ENCODE measurements at places on chromosomes 1 and 21.

DNA sequence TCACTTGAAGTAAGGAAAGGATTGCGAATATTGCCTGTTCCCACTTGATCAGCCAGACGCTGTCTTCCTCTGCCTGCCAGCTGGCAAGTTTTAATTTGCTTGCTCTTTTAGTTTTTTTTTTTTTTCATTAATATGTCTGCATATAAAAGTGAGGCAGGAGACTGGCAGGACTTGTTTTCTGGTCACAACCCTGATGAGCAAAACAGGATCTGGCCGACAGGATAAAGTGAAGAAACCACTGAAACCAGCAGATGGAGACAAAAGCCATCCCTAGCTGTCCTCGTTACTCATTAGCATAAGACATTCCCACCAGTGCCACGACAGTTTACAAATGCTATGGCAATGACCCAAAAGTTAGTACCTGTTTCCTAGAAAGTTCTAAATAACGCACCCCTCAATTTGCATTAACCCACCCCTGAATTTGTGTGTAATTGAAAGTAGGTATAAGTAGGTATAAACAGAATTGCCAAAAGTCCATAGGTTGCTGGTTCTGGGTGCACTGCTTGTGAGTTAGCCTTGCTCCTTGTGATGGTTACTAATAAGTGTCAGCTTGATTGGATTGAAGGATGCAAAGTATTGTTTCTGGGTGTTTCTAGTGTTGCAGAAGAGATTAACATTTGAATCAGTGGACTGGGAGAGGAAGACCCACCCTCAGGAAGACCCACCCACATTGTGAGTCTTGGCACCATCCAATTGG is 60.8 kb downstream of the ZNF684 start:
- no peak for DNase-seq

- DNase-seq = no peak
Observed at GRCh38 chr1:192521734-192522133, 53.8 kb upstream of the RGS1 start.

- DNase-seq = no peak
Observed at GRCh38 chr21:45901061-45901690, 80.4 kb upstream of the COL6A1 start.

DNA sequence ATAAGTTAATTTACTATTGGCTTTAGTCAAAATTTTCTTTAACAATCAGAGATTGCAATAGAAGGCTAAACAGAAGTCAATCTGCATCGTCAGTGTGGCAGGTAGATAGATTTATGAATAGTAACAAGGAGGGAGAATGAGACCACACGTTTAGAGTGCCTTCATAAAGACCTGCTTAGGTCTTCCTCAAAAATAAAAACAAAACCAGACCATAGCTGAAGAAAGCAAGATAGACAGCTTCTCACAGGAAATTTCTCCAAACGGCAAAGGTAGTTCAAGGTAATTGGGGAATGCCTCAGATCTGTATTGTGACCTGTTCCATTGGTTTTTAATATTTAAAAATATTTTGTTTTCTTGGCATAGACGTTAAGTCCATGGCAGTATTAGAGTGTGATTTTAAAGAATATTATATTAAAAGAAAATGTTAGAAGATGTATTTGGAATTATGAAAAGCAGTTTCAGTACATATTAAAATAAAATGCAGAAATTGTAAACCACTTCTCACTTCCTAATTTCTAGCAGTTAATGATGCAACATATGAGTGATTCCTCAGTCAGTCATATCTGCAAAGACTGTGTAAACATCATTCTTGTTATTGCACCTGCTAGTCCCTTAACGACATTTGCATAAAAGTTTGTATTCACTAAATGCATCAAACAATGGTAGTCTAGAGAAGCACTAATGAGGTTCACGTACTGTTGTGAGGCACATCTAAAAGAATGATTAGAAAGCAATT is 278.0 kb downstream of the HLX start:
- no peak for DNase-seq

DNA sequence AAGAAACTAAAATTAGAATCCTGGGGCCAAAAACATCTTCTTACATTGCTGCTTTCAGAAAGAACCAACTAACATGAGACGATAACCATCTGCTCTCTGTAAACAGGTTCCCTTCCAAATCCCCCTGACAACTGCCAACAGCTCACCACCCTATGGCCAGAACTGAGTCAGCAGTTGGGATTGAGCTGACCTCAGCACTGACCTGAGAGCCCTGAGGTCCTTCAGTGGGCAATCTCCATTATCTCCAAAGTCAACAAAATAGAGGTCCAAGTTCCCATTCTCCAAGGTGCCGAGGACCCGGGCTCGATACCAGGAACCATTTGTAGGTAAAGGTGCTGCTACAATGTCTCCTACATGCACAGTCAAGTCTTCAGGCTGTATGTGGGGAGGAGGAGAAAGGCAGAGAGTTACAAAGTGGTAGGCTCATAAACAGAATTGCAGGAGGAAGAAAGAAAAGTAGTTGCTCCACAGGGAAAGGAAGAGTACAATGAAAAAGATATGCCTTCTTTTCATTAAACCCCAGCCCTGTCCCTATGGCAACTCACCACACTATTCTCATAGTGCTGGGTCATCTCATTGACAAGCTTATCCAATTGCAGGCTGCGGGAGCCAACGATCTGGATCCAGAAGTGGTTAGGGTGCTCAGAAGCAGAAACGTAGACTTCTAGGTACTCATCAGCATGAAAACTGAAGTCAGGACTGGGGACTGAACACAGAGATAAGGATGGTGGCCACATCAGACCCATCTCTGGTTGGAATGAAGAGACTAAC is 12.8 kb upstream of the MRPL9 start:
- DNase-seq = no peak

DNA sequence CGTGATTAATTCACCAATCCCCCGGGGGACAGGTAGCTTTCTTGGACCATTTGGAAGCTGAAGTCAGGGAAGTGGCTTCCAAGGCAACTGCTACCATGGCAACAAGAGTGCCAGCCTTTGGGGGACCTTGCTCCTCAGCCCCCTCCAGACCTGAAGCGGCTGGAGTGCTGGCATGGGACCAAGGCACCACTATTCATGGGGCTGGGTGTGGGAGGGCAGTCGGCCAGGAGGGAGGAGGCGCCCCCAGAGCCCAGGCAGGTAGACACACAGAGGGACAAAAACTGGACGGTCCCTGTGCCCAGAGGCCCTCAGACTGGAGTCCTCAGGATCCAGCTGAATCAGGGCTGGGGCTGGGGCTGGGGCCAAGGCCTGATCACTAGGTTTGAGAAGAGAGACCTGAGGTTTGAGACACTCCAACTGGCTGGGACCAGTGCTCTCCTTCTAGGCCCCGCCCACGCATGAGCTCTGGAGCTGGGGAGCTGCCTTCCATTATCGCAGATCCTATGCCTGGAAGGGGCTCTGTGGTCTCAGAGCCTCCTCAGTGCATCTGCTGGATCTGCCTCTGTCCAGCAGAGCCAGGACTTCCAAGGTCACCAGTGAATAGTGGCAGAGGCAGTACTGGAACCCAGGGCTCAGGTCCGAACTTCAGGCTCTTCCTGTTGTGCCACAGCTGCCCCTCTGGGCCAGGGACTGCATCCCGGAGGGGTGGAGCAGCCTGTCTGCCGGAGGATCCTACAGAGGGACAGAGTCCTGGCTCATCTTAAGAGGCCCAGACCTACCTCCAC is 3.3 kb upstream of the KNCN start:
- no peak for DNase-seq

GRCh38 chr1:231324660-231325059 is 13.0 kb downstream of the EXOC8 start:
- no peak for DNase-seq

DNA sequence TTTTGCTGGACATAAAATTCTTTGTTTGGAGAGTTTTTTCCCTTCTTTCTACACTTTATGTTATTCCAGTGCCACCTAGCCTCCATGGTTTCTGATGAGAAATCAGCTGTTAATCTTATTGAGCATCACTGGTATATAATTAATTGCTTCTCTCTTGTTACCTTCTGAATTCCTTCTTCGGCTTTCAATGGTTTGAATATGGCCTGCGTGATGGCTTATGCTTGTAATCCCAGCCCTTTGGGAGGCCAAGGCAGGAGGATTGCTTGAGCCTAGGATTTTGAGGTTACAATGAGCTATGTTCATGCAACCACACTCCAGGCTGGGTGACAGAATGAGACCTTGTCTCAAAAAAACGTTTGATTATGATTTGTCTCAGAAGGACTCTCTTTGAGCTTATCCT is 13.0 kb upstream of the CNIH4 start:
- DNase-seq = no peak

DNA sequence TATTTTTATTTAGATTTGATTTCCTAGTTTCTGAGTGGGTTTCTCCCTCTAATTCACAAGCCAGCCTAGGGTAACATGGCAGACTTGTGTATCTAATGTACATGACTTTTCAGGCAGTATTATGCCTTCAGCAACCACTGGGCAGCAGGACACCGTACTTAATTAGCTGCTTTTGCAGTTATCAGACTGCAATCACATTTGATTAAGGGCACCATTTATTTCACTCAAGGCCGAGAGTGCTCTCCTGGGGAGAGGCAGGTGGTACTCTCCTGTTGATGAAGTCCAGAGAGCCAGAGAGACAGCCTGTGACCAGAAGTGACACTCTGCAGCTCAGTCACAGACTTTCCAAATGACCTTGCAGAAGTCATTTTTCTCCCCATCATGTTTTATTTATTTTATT is 18.7 kb downstream of the CYYR1 start:
- DNase-seq = no peak

DNA sequence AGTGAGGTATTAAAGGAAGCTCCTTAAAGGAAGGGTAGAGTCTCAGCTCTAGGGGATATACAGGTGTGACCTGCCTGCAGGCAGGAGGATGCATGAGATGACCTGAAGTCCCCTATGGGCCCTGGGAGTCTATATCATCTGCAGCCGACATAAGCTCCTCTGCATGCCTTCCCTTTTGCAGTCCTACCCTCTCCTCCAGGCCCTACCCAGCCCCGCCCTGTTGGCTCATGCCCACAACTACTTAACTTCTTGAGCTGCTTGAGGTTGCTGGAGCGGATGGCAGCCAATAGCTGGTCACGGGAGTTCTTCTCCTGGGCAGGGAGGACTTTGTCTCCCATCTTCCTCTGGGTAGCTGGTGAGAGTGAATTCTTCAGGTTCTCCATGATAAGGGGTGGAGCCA is 10.3 kb downstream of the SHISA4 start:
- DNase-seq = no peak

- DNase-seq = no peak
Observed at GRCh38 chr1:224711876-224712275, 95.8 kb downstream of the CNIH3 start.

DNA sequence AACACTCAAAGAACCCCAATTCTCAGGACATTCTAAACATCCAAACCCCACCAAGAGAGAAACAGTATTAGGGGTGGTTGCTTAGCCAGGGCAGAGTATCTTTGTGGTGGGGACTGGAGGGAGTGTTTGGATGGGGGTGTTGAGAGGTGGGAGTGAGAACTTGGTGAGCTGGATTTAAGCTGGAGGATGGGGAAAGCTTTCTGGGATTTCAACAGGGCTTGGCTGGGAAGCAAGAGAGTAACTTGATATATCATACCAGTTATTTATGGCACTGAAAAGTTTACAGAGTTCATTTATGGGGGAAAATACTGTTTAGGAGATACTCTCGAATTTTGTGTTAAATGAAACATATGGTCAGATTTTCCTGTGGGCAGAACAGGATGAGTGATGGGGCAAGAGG is 6.8 kb upstream of the CNIH3 start:
- DNase-seq = no peak
